IPS-NIHi11 (cell line): ENCODE measurements at places on chromosomes 4 and X.

GRCh38 chrX:68835468-68835867 lies 6.6 kb downstream of the EFNB1 start:
- DNase-seq = no peak

DNA sequence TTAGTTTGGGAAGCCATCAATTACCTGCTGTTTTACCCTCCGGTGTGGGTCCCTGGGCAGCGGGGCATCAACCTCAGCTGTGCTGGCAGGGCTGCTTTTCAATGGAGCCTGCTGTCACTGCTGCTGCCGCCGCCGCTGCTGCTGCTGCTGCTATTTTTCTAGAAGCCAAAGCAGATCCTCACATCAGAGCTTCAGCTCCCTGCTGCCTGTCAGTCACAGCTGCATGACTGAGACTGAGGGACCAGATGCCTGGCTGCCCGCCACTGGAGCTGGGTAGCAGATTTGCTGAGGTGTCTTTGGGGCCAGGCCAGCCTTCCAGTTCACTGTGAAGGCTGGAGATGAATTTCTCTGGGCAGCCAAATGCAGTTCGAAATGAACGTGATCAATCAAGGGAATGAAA lies 200.3 kb upstream of the NHS start:
- DNase-seq = no peak

DNA sequence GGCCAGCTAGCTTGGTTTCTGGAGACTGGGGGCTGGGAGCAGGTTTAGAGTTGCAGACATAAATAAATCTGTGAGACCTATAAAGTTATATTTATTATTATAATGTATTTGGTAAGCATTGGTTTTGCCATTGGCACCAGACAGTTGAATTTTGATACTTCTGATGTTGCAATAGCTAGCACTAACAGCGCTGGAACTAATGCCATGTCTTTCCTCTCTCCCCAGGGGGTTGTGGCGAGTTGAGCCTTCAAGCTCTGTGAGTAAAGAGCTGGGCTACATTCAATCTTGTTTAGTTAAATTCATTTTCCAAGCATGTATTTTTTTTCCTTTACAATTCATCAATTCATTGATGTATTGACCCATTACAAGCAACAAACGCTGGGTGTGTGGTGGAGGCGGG lies 358.7 kb upstream of the NR3C2 start:
- DNase-seq = no peak

- no peak for DNase-seq
These were observed 49.5 kb downstream of the USP53 start for GRCh38 chr4:119261986-119262385.

GRCh38 chrX:30863974-30864373 lies 25.1 kb downstream of the TAB3 start:
- no peak for DNase-seq

DNA sequence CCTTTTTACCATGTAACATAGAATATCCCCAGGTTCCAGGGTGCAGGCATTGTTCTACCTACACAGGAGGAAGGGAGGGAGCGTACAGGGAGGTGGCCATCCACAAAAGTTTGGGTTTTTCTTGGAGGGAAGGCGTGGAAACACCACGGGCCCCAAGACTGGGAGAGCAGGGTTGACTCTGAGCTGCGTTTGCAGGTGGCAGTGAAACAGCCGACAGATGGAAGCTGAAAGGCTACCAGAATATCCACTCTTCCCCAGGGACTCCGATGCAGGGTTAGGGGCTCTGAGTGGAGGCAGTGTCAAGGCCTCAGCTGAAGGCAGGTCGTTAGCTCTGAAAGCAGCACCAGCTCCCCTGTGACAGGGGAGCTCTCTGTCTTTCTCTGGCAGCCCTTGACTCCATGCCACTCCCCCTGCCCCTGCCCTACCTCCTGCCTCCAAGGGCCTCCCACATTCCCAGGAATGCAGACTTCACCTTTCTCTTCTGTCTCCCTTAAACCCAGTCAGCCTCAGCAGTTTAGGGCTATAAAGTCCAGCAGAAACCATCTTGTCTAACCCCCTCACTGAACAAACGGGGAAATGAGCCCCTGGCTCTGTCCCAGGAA lies 14.0 kb upstream of the GLOD5 start:
- DNase-seq = peak; percentile 14

- DNase-seq = no peak
These were observed 506.1 kb downstream of the RPA4 start for GRCh38 chrX:97389761-97390192.

- DNase-seq = peak; percentile 77
These were observed 16.6 kb downstream of the CLCN4 start for GRCh38 chrX:10173331-10173900.
